ENCODE measurements at places on chromosomes 6 and 20. TPM values are rescaled to one million over a fixed set of nuclear protein-coding genes. Genes with fewer than 3 reads are reported as not detected.

DNA sequence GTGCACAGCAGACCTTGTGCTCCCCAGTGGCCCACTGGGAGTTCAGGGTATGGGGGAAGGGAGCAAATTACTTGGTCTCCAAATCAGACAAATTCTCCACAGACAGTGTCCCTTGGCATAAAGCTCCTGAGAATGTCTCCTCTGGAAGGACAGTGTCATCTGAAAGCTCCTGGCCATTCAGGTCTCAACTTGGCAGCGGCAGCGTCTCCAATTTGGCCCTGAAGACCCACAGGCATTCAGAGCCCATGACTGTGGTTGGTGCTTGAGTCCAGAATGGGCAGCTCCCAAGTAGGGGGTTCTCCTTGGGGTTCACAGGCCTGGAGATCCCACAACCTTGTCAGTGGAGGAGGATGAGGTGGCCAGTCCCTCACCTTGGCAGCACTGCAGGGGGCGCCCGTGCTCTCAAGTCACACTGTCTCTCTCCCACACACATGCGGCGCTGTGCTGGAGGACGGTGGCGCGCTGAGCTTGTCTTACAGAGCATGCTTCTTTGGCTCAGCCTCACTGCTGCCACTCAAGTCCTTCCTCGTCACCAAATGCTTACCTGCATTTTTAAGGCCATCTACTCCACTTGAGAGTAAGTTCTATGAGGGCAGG is 20.7 kb downstream of the DYNLRB1 start:
- peak; percentile 43 for DNase-seq

The AURKA gene
- total RNA-seq = 240 TPM

DNA sequence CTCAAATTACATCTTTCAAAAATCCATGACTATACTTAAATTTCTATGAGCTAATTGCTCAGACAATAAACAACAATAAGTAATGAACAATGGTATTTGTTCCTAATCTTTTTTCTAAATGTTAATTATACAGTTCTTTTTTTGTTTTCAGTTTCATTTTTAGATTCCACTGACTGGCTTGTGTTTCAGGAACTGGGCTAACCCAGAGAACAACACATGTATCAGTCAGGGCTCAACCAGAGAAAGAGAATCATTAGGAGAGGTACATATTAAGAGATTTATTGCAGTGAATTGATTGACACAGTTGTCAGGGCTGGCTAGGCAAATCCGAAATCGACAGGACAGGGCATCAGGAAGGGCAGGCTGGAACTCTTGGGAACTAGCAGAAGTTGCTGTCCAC is 182.8 kb downstream of the GRM1 start:
- no peak for DNase-seq

The OR12D3 gene
- total RNA-seq = not detected

The SNX3 gene
- total RNA-seq = 209 TPM

DNA sequence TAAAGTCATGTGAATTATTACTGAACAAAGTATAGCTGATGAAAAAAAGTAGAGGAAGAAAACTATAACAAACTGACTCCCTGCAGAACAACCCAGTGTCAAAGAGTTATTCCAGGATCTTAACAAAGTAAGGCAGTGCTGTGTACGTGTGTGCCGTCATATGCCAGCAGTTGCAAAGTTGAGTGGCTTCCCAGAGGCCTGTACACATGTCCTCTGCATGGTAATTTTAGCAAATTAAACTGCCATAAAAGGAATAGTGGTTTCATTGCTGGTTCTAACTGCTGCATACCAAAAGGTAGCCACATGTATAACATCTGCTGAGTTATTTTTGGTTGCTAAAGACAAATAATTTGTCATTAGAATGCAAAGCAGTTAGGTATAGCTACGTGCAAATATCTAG is 44.8 kb downstream of the RIPOR2 start:
- DNase-seq = no peak

The DLL1 gene
- total RNA-seq = 12.6 TPM

GRCh38 chr6:150146436-150146835 is 3.6 kb downstream of the PPP1R14C start:
- DNase-seq = no peak

DNA sequence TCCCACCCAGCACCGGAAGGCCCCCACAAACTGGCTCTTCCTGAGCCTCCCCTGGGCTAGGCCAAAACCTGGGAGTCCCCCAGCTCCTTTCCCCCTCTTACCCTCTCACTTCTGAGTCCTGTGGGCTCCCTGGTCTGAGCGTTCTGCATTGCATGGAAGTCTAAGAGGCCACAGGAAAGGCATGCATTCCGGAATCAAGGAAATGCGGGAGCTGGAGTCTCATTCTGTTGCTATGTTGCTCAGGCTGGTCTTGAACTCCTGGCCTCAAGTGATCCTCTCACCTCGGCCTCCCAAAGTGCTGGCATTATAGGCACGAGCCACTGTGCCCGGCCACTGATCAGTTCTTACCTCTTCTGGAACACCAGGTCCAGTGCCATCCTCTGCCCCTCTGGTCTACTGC is 45.9 kb downstream of the UBE2V1 start:
- DNase-seq = no peak

DNA sequence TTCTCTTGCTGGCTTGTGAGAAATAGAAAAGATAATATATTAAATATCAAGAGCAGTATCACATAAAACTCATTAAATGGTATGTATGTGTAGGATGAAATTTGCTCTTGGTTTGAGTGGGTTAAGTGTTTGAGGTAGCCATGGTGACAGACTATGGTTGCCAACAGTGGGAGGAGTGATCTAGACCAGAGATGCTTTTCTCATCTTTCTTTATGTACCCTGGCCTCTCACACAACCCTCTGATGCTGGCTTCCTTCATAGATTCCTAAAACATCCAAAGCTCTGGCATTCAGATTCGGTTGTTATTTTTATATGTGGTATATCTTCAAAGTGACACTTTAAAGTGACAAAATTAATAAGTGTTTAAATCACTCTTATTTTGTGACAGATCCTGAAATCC is 9.0 kb upstream of the MLIP start:
- no peak for DNase-seq

The TAGAP gene
- 5.2 TPM for total RNA-seq

Data from SJCRH30 (cell line).